Neural progenitor cell (in vitro differentiated cells): ENCODE measurements at places on chromosomes 7 and 10. TPM values are rescaled to one million over a fixed set of nuclear protein-coding genes. Genes with fewer than 3 reads are reported as not detected.

The NEUROD6 gene
- total RNA-seq = not detected in 2 replicates

DNA sequence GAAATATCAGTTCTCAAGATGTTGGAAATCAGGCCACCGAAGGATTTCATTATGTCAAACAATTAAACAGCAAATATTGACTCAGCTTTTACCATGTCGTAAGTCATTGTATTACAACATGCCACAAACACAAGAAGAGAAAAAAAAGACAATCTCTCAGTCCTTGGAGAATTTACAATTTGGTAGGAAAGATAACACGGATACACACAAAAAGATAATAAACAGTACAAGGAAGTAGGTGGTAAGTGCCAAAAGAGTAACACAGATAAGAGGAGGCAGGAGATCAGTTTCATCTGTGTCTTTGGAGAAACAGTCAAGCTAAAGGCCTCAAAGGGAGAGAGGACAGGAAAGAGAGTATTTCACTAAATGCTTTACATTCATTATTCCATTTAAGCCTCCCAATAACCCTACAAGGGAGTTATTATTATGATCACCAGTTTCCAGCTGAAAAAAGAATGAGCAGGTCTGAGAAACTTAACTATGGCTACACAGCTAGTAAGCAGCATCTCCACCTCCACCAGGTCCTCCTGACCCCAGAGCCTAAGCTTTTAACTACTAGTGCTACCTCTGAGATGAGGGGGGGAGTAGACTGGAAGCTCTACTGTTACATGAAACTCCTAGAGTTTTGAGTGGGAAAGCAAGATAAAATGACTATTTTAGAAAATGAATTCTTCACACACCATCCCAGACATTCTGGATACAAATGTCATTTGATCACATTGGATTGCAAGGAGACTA, 13.9 kb upstream of the DNAJC1 start:
- no peak overlapping the region for H3K27ac ChIP-seq
- H3K36me3 ChIP-seq = no peaks in the 10 kb centered on the region
- H3K27me3 ChIP-seq = no peaks in the 10 kb centered on the region
- no peak overlapping the region for H3K4me3 ChIP-seq
- no peaks in the 10 kb centered on the region for H3K4me1 ChIP-seq

DNA sequence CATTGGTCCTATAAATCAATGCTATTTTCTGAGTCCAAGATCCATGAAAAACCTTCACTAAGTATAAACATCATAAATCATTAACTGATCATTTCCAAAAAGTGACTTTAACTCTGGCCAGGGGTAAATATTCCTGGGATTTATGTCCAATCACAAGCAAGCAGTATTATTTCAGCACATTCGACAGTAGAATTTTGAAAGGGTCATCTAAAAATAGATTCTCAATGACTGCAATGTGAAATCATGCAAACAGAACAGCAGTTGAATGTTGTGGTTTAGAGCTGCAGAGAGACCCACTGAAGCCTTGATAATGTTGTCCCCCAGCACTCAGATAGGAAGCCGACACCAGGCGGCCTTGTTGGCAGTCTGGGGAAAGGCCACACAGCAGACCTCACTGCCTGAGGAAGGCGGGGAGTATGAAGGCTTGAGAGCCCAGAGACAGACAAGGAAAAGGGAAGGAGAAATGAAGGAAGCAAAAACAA, 38.1 kb downstream of the FAM107B start:
- peak; percentile 30 for DNase-seq
- H3K36me3 ChIP-seq = no peaks in the 10 kb centered on the region
- H3K27ac ChIP-seq = no peak overlapping the region
- H3K27me3 ChIP-seq = no peaks in the 10 kb centered on the region

DNA sequence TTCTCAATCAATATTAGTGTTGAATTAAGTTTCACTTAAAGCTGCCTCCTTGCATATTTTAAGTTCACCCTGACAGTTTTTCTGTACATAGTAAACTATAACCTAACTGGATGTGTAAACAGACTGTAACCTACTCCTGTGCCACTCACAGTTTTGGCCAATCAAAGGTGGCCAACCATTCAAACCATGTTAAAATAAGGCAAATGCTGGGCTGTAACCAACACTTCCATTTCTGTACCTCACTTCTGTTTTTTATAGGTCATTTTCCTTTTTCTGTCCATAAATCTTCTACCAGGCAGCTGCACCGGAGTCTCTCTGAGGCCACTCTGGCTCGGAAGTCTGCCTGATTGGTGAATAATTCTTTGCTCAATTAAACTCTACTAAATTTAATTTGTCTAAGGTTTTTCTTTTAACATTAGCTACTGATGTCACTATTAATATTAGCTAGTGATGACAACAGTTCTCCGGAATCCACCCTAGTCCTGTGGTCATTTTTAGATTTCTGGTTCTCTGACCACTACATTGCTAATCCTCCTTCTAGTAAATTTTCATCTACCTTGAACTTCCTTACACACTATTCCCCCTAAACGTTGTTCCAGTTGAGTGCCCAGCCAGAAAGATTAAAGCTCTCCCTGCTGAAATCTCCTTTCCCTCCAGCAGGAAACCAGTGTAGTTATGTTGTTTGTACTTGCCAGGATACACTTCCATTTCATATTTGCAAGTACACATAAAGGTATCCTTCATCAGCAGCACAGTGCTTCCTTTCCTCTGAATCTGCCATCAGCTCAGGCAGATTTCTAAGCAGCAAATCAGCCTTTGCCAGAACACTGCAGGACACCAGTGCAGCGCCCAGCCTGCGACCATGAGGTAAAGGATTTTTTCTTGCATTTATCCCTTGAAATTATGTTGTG, 18.6 kb upstream of the IFIT2 start:
- H3K27ac ChIP-seq = no peak overlapping the region
- no peak overlapping the region for H3K4me3 ChIP-seq
- H3K4me1 ChIP-seq = peaks cover 16% of the 10 kb centered on the region
- no peaks in the 10 kb centered on the region for H3K36me3 ChIP-seq
- no peaks in the 10 kb centered on the region for H3K27me3 ChIP-seq
- no peak for DNase-seq
